ENCODE measurements at places on chromosomes 16 and 17.

GRCh38 chr16:85935974-85936760 lies 37.2 kb downstream of the IRF8 start:
- DNase-seq, result peak; percentile 83

DNA sequence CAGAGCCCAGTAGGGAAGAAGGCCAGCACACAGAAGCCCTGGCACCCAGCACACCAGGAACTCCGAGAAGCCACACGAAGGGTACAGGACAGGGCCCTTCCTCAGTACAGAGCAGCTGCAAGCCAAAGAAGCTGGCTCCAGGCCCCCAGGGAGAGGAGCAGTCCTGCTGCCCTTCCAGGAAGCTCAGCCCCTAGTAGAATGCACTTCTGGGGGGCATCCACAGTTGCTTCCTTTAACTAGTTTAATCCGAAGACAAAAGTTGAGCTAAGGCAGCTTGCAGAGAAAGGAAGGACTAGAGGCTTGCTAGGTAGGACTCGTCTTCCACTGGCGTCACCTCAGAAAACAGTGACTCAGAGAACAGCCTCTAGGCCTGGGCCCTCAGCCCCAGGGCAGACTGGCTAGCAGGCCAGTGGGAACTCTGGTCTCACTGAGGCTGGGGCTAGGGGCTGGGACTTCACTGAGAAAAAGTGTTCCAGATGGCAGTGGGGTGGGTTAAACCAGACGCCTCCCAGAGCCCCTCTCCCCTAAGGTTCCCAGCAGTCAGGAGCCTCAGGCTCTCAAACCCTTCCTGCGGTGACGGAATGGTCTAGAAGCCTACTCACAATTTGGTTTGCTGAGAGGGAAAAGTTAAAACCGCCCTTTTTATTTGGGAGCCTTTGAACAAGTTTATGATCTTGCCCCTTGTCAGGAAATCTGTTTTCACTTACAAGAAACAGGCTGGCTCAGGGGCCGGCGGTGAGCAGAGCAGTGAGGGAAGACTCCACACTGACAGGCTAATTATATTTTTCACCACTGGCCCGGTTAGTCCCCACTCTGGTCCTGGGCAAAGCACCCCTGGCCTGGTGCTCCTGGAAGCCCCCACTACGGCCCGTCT lies 41.4 kb downstream of the ACTG1 start:
- DNase-seq, result no peak

DNA sequence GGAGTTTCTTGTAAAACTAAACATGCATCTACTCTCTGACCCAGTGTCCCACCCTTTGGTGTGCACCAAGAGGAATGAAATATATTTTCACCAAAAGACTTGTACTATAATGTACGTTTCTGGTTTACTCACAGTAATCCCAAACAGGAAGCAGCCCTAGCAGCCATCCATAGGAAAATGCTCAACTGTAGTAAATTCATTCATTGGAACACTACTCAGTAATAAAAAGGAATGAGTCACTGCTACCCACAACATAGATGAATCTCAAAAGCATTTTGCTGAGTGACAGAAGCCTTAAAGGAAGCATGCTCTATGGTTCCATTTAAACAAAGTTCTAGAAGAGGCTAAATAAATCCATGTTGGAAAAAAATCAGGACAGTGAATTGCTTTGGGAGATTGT lies 37.6 kb upstream of the DHRS7B start:
- no peak for DNase-seq

DNA sequence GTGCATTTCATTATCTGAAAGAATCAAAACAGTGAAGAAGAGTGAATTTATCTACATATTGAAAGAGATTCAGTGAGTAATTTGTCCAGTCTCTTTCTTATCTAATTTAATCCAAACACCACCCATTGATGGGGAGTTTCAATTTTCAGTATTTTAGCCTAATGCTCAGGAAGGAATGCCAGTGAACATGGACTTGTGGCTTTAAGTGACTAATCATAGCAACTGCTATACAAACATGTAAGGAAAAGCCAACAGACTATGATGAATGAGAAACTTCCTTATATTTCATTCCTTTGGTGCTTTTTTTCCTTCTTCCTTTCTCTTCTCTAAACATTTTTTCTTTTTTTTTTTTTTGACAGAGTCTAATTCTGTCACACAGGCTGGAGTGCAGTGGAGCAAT lies 885.8 kb downstream of the KCNJ2 start:
- DNase-seq, result no peak

GRCh38 chr16:1971796-1972489 lies at the start of gene TBL3:
TSS of gene TBL3 (plus strand) at chr16:1972053. CDS start at chr16:1972165, 112 bp downstream.
- DNase-seq, result peak; percentile 96

GRCh38 chr17:79990051-79990592 lies 45.5 kb downstream of the TBC1D16 start:
- no peak for DNase-seq

DNA sequence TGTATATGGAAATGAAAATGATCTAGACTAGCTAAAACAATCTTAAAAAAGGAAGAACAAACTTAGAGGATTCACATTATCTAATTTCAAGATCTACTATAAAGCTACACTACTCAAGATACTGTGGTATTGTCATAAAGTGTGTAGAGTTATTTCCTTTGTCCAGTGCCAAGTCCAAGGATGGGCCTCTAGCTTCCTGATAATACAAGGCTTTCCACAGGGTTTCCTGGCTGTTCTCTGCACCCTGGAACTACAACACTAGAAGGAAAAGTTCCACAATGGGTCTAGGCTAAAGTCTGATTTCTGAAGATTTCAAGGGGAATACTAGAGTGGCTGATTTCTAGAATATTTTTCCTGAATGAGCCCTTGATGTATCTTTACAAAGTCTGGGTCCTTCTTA lies 34.2 kb downstream of the TBC1D3B start:
- DNase-seq, result no peak

- no peak for DNase-seq
These were observed 5.6 kb upstream of the CXCL16 start for GRCh38 chr17:4744999-4745969.

DNA sequence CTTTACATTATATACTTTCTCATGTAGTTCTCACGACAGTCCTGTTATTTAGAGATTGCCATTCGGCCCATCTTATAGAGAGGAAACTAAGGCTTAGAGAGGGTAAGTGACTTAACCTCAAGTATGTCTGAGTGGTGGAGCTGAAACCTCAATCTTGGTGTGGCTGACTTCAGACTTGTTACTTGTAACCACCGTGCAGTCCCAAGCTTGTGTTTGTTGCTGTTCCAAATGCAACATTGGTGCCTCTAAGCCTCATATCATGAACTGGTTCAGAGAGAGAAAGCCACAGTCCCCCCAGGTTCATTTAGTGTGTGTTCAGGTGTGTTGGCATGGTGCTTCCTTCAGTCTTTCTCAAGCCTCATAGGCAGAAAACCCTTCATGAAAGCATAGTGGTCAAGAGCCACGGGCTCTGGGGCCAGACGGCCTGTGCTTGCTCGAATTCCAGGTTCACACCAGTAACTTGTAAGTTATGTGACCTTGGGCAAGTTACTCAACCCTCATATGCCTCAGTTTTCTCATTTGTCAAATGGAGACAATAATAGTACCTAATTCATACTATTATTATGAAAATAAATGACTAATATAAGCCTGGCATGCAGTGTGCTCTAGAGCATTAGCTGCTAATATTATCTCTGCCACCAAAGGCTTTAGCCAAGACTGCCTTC lies 39.9 kb downstream of the CDH1 start:
- DNase-seq, result no peak

- peak; percentile 43 for DNase-seq
These were observed 8.8 kb upstream of the NR1D1 start for GRCh38 chr17:40108970-40109824.

DNA sequence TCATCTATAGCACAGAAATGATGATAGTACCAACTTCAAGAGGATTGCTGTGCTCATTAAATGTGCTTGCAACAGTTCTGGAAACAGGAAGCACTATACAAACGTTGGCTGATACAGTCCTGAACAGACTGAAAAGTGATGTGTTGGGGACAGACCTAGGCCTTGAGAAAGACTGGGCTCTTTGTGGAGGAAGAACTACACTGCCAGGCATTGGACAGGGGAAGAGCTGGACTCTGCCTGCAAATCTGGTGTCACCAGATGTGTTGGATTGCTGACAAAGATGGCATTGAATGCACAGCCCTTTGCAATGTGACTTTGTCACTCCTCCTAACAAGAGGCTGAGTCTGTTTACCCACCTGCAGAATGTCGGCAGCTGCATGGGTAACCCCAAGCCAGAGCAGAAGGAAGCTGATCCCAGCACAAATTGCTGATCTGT lies 12.4 kb upstream of the ST6GALNAC2 start:
- DNase-seq, result no peak

GRCh38 chr17:8300226-8300625 lies 5.0 kb upstream of the SLC25A35 start:
- no peak for DNase-seq

- no peak for DNase-seq
These were observed 27.0 kb upstream of the DHX8 start for GRCh38 chr17:43456661-43457361.

DNA sequence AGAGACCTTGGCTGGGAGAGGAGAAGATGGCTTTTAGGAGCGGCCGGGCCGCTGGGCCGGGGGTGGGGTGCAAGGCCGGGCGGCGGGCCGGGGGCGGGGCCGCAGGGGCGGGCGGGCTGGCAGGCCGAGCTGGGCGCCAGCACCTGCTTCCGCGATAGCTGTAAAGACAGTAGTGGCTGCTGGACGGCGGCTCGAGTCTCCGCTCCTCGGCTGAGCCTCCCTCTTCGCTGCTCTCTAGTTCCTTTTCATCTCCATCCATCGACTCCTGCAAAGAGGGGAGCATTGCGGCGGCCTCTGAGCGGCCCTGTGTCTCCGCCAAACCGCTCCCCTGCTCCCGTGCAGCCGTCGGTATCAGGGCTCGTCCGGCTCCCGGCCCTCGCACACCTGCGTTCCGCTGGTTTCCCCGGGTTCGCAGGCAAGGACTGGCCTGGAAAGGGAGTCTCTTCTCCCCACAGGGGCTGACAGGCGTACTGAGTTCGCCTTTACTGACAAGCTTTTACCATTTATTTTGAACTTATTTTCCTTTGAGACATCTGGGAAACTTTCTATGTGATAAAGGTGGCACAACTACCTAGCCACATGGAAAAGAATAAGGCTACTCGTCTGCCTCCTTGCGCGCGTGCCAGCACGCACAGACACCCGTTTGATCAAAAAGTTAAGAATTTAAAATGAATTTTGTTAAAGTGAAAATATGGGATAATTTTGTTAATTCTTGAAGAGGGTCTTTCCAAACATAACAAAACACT lies at the start of gene C17orf75:
Gene C17orf75, minus strand, starts transcription at position 317 of the 746 bp plus-strand sequence. Its CDS starts 34 bp downstream, at position 283.
- peak; percentile 63 for DNase-seq

GRCh38 chr16:77336637-77337036 lies 98.2 kb downstream of the ADAMTS18 start:
- no peak for DNase-seq

DNA sequence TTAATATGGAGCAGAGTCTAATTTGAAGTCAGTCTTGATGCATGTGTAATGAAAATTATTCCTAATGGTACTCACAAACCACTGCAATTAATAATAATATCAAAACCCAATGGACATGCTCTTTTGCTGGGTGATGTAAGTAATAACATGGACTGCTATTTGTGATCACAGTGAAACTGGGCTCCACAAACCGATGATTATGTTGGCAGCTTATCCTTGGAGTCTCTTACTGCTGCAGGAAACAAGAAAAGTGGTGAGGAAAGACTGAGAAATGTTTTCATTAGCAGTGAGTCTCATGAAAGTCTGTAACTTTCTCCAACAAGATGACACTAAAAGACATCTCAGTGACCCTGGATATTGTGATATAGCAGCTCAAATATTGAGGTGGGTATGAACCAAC lies 45.2 kb downstream of the TMEM100 start:
- no peak for DNase-seq

DNA sequence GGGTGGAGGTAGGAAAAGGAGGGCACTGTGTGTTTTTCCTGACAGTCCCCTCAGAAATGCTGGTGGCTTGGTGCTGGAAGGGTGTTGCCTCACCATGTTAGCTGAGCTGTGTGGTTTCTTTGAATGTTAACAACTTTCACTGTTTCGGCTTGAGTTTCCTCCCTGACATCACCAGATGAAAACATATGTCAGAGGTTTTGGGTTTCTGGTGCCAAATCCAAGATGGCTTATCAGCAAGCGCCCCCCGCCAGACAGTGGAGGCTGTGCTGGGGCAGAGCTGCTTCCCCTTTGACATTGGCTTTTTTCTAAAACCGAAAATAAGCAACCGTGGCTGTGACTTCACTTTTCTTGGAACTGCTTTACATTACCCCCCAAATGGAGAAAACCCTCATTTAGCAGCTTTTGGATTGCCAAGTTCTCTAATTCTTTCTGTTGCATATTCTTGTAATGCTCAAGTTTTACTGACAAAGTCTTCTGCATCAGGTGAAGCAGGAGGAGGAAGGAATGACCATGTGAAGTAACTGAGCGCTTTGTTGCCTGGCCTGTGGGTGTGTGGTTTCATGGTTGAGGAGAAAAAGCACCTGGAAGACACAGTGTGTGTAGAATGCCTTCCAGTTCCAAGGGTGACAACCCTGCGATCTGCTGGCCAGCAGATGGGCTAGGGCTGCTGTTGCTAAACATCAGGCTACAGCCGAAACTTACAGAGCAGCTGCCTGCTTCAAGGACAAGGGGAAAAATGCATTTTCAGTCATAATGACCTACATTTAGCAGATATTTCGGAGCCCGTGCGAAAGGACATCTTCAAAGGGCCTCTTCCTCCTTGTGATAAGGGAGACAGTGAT lies 9.7 kb downstream of the RMI2 start:
- DNase-seq, result peak; percentile 88

- DNase-seq, result no peak
These were observed 18.8 kb downstream of the MYO19 start for GRCh38 chr17:36515837-36516236.

All from T-helper 2 cell (primary cell).